ENCODE measurements at places on chromosomes 16 and 17.

- DNase-seq: no peak
Observed at GRCh38 chr16:27052007-27052406, 14.7 kb upstream of the C16orf82 start.

GRCh38 chr17:50200457-50201275, 765 bp downstream of the COL1A1 start:
- peak; percentile 91 for DNase-seq

- no peak for DNase-seq
Observed at GRCh38 chr16:81816793-81817210, 37.7 kb downstream of the PLCG2 start.

GRCh38 chr17:65359016-65359415, 202.4 kb downstream of the AXIN2 start:
- no peak for DNase-seq

DNA sequence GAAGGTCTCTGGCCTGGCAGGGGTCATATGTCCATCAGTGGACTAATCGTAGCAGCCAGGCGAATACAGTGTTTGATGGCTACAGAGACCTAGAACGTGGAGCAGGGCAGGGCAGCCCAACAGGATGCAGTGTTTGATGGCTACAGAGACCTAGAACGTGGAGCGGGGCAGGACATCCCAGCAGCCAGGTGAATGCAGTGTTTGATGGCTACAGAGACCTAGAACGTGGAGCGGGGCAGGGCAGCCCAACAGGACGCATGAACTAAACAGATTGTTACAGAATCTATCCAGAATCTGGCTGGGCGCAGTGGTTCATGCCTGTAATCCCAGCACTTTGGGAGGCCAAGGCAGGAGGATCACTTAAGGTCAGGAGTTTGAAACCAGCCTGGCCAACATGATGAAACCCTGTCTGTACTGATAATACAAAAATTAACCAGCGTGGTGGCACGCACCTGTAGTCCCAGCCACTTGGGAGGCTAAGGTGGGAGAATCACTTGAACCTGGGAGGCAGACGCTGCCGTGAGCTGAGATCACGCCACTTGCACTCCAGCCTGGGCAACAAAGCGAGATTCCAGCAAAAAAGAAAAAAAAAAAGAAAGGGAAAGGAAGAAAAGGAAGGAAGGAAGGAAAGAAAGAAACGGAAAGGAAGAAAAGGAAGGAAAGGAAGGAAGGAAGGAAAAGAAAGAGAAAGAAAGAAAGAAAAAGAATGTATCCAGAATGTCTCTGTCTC, 65.2 kb upstream of the RPH3AL start:
- DNase-seq: no peak

DNA sequence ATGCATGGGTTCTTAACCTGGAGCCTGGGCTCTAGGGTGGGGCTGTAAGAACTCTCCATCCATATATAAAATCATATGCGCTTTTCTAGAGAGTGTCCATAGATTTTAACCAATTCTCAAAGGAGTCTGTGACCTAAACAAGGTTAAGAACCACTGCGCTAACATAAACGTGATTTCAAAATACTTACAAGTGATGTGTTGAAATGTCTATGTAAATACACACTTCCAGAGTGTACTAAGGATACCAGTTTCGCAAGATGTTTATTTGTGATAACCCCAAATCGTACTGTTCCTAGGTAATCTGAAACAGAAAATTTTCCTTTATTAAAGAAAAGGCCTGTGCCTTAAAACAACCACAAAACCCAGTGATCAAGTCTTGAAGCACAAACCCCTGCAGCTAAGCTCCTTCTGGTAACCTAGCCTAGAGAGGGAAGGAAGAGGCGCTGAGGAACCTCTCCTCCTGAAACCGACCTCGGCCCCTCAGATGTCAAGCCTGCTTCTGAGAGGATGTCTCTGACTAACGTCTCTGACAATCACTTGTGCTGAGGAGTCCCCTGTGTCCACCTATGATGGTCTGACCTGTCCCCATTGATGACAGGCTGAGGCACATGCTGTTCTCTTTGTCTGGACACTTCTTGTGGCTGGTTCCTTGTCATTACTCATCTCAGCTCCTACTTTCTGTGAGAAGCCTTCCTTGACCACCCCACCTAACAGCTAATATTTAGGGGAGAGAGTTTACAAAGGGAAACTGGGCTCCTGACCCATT, 32.2 kb downstream of the SNN start:
- DNase-seq: no peak

DNA sequence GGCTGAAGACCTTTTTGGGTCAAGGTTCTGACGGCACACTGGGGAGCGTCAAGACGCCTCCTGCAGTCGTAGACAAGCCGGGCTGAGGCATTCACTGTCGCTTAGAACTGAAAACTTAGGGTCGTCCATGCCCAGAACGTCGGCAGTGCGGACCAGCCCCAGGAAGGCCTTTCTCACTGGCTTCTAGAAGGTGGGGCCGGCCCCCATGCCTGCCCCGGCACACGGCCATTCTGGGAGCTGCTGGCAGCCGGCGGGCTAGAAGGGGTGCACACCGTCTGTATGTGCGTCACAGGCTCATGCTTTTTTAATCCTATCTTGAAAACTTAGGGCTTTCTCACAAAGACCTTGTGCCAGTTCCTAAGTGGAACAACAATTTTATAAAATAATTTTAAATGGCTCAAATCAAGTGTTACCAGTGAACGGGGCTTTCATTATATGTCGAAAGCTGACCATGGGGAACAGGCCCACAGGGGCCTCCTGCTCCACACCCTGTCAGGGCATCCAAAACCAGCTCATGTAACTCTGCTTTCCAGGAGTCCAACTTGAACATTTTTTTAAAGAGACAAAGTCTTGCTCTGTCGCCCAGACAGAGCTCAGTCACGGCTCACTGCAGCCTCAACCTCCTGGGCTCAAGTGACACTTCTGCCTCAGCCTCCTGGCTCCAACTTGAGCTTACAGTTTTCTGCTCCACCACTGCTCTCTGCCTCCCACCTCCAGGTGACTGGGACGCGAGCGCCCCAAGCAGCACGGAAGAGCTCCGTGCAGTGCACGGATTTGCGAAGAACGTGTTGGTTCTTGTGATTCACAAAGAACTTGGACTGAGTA, 111.2 kb downstream of the ANKRD11 start:
- DNase-seq: no peak

GRCh38 chr17:73650617-73651200, 6.5 kb upstream of the SDK2 start:
- no peak for DNase-seq

All from urinary bladder (tissue), 4 donors.